ENCODE measurements at places on chromosomes 5 and 9.

DNA sequence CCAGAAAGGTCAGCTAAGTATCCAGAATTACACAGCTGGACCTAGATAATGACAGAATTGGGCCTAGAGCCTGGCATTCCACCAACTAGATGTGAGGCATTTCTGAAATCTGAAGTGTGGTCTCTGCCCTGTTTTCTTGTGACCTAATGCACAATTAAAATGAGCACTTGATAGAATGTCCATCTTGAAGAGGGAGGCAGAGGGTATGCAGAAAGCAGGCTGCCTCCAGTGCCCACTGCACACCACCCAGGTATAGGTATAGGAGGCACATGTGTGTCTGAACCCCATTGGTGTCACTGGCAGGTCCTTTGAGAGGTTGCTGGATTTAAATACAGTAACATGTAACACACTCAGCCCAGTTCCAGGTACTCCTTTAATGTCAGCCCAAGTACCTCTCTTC, 2.4 kb downstream of the MTAP start:
- DNase-seq, result no peak

DNA sequence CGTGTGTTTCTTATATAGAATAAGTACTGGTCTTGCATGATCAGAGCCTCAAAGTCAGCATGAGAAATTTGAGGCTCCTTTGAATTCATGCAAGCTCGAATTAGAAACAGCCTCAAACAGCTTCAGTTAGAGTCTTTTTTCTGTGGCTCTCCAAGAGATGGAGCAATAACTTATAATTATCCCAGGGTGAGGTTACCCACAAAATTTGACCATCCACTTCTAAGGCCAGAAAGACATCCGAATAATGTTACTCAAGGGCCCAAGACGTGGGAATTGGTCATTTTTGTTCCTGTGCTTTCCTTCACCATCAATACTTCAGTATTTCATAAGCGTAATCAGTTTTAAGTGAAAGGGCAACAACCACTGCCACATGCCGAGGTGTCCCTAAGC, 89.7 kb downstream of the DAPK1 start:
- no peak for DNase-seq

GRCh38 chr5:136066661-136067271, 38.0 kb downstream of the TGFBI start:
- no peak for DNase-seq

DNA sequence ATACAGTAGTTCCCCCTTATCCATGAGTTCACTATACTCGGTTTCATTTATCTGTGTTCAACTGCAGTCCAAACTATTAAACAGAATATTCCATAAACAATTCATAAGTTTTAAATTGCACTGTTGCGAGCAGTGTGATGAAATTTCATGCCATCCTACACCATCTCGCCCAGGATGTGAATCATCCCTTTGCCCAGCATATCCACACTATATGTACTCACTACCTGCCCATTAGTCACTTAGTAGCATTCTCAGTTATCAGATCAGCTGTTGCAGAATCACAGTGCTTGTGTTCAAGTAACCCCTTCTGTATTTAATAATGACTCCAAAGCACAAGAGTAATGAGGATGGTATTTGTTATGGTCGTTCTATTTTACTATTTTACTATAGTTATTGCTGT, 51.5 kb downstream of the SHOC1 start:
- no peak for DNase-seq

DNA sequence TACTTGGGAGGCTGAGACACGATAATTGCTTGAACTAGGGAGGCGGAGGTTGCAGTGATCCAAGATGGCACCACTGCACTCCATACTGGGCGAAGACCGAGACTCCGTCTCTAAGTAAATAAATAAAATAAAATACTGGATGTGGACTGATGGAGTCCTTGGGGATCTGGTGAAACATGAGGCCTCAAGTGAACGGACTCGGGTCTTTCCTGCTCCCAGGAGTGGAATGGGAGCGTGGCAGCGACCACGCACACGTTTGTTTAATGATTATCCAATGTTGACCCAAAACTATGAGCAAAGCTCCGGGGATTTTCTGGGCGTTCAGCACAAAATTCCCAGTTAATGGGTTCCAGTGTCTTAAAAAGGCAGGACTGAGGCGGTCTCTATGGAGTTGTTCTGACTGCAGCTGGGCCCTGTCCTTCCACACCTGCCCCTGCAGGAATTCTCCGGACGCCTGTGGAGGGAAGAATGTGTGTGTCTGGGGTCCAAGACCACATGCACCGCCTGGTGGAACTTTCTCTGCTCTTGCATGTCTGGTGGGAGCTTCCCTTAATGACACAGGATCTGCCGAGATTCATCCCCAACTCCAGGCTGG, 26.6 kb downstream of the NEK6 start:
- DNase-seq, result no peak

GRCh38 chr5:173885475-173886010, 2.6 kb upstream of the CPEB4 start:
- peak; percentile 91 for DNase-seq

DNA sequence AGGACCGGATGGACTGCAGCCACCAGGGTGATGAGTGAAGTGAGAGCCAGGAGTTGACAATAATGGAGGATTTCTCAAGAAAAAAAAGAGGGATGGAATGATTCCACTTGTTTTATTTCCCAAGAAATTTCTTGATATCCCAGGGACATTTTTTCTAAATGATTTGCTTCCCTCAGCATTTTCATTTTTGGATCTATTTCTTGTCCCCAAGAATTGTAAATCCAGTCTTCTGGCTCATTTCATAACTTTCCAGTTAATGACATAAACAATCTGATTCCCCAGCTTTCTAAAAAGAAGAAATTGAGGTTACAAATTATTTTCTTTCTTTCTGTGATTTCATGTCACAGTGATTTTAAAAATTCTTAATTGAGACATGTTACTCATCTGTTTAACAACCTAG, 446.5 kb downstream of the PRR16 start:
- no peak for DNase-seq

- DNase-seq, result no peak
These were observed 1.0 kb upstream of the MINAR2 start for GRCh38 chr5:129746876-129747275.

DNA sequence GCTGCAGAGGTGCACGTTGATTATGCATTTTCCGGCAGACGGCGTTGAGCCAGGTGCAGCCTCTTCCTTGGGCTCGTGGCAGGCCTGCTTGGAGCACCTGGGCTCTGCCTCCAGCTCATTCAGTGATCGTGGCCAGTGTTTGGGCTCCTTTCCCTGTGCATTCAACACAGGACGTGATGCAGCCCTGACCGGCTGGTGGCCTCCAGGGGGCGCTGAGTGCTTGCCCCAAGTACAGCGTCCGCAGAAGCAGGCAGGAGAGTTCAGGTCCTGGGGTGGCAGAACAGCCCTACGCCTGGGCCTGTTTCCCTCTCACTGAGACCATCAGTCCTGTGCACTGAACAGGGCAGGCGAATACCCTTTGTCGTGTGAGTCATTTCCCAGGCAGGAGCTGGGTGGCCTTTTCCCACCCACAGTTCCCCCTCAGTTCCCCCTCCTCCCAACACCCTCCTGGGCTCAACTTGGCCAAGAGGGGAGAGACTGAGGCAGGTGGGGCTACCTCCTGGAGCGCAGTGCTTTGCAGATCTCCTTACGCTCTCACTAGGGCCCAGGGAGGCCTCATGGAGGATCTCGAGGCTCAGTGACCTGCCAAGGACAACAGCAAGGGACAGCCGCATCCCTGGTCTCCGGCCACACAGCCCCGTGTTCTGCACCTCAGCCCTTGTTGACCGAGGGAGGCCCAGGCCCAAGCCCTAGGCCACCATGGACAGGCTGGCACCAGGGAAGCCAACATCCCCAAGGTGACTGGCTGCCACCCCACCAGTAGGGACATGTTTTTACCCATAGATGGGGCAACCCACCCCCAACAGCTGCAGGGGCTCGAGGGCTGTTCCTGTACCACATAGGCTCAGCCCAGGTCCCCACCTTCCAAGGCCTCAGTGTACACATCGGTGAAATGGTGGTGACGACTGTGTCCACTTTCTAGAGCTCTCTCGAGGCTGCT, 52.9 kb downstream of the LRSAM1 start:
- peak; percentile 79 for DNase-seq

DNA sequence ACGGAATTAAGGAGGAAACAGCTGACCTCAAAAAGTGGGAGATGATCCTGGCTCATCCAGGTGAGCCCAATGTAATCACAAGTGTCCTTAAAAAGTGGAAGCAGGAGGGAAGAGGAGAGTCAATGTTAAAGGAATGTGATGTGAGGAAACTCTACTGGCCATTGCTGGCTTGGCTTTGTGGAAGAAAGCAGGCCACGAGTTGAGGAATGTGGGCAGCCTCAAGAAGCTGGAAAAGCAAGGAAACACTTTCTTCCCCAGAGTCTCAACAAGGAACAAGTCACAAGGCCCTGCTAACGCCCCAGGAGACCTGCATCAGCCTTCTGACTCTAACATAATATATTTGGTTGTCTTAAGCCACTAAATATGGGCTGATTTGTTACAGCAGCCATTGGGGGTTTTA, 252.8 kb downstream of the PSAT1 start:
- no peak for DNase-seq

GRCh38 chr5:81898403-81898802, 73.4 kb upstream of the ATG10 start:
- DNase-seq, result no peak

DNA sequence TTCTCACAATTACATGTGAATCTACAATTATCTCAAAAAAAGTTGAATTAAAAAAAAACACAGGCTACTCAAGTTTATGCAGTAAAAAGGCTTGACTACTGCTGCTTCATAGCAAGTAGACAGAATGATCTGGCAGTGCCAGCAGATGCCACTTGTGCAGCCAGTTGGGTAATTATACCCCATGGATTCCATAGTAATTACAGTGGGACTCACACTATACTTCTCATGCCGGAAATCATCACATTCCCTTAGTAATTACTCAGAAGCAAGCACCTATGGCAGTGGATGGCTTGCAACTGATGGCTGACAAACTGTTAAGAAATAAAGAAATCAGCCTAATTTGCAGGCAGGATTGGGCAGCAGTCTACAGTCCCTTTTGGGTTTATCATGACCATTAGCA, 463.2 kb upstream of the KLF4 start:
- DNase-seq, result no peak

GRCh38 chr5:115209279-115209678, 39.6 kb upstream of the TRIM36 start:
- DNase-seq, result no peak

DNA sequence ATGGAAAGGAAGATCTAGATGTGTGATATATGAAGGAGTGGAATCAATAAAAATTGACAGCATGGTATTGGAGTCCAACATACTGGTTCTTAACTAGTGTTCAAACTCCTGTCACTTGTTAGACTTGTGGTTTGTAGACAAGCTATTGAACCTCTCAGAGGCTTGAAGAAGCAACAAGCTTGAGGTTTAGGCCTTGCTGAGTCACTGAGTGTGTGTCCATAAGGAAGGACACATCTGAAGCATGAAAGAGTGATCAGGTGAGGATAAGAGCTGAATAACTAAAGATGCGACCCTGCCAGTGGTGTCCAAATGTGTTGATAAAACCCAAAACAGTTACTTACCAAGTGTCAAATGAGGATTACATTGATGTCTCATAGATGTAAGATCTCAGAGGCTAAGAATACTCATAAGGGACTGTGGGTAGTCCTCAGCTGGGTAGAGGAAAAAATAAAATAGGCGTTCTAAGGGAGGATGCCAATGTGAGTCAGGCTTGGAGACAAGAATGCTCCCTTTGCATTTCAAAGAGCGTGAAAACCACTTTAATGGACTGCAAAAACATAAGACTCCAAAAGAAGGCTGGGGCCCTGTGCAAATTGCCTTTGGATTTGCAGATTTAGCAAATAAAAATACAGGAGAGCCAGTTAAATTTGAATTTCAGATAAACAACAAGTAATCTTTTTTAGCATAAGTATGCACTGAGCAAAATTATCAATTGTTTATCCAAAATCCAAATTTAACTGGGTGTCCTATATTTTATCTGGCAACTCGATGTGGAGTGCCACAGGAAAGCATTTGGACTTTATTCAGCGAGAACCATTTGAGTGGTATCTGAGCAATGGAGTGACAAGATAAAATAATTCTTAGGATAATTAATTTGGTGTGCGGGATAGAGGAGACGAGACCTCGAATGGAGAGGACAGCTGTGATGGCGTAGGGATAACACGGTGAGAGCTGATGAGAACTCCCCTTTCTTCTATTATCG, 757.3 kb upstream of the WWC1 start:
- no peak for DNase-seq

GRCh38 chr5:135081240-135081639, 47.2 kb upstream of the PITX1 start:
- no peak for DNase-seq

DNA sequence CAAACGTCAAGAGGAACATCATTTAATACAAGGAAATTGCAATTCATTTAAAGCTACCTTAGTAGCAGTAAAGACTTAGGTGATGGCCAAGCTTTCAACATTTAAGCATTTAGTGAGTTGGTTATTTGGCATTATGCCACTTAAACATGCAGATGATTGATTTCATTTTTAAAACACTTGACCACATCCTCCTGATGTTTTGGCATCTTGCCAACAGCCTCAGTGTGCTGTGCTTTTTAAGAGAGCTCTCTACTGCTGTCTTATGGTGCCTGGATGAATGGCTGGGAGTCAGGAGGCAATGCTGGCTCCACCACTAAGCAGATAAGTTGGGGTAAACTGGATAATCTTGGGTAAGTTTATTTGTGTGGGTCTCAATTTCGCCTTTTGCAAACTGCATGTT, 364.5 kb downstream of the MAN2A1 start:
- peak; percentile 17 for DNase-seq

GRCh38 chr5:179311091-179311470, 34.2 kb downstream of the ADAMTS2 start:
- DNase-seq, result no peak

DNA sequence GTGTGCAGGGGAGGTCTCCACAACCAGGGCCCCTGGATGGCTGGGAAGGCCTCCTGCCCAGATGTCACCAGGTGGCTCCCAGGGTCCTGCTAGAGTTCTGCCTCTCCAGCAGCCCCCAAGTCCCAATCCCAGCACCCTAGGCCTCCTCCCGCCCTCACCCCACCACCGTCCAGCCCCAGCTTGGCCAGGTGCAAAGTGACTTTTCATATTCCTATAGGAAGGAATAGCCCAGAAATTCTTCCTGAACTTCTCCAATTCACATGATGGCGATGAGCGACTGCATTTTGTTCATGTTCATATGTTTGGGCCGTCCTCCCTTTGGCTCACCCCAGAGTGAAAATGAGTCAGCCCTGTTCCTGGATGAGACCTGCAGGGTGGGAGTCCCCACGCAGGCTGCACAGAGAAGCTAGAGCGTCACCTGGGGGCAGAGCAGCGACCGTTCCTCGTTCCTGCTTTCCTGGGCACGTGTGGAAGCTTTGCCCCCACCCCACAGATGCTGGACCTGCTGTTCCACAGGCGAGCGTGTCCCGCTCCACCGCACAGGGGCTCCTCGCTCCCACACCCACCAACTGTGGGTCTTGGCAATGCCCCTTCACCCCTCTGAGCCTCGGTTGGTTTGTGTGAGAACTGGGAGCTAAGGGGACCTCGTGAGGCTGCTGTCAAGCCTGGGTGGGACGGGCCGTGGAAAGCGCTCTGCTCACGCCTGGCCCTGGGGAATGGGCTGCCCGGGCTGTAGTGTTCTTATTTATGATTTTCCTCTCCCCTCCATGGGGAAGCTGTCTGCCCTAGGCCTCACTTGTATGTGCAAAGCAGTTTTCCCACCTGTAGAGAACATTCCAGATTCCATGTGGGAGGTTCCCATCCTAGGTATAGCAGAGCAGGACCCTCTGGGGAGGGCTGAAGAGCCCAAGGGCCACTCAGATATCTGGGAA, 6.9 kb downstream of the MRPS2 start:
- DNase-seq, result no peak

All from hematopoietic multipotent progenitor cell treated with erythropoietin and hydrocortisone succinate and interleukin-3 and kit ligand, for 17 days (in vitro differentiated cells).